ENCODE measurements at places on chromosomes 7 and 10. TPM values are rescaled to one million over a fixed set of nuclear protein-coding genes. Genes with fewer than 3 reads are reported as not detected.

The EVX1 gene
- not detected for total RNA-seq

The ZNF775 gene
- 3.3 TPM for total RNA-seq

The FRMD4A gene
- total RNA-seq: 58.9 TPM

The DNAJC12 gene
- 2.5 TPM for total RNA-seq

The MRLN gene
- not detected for total RNA-seq

The ENKUR gene
- total RNA-seq: 0.25 TPM

The CEP55 gene
- 32.0 TPM for total RNA-seq

The BCL7B gene
- 22.7 TPM for total RNA-seq

The THSD7A gene
- total RNA-seq: 1.1 TPM

The SLC18A2 gene
- not detected for total RNA-seq

The TRPV5 gene
- total RNA-seq: not detected
